Trophoblast cell (in vitro differentiated cells and primary cell): ENCODE measurements at places on chromosomes 11 and 22.

GRCh38 chr11:65418681-65419459, 3.7 kb upstream of the NEAT1 start:
- DNase-seq = peak; percentile 95

GRCh38 chr11:73537969-73538368, 59.9 kb downstream of the FAM168A start:
- no peak for DNase-seq

DNA sequence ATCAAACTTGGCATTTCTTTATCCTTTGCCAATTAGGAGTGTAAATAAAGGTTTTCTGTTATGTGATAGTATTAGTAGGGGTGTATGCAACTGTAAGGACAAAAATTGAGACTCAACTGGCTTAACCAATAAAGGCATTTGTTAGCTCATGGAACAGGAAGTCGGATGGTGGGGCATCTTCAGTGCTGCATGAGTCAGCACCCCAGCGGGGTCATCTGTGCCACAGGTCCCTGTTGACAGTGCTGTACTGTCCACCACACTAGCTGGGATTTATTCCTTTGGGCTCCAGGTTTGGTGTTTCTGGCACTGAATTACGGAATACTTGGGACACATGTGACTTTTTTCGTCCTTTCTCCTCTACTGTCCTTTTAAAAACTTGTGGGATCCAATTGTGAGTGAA, 86.0 kb downstream of the PPP6R3 start:
- DNase-seq = no peak

GRCh38 chr11:99865951-99866350, 821.1 kb upstream of the ARHGAP42 start:
- no peak for DNase-seq

DNA sequence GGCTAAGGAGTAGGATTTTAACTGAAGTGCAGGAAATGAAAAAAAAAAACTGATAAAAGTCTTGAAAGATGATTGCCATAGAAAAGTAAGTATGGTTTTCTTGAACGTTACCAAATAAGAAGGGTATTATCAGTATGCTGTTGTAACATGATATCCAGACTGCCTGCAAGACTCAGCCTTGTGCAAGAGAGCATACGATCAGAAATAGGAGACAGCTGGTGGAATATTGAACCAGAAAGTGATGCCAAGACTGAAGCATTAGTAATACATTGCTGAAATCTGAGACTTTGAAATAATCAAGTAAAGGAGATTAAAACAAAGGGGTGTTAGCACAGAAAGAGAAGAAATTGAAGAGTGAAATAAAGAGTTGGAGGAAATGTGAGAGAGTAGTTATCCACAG, 452.7 kb upstream of the CNTN5 start:
- DNase-seq = no peak

- DNase-seq = no peak
These were observed 2.2 kb downstream of the RAB30 start for GRCh38 chr11:83069441-83070043.

DNA sequence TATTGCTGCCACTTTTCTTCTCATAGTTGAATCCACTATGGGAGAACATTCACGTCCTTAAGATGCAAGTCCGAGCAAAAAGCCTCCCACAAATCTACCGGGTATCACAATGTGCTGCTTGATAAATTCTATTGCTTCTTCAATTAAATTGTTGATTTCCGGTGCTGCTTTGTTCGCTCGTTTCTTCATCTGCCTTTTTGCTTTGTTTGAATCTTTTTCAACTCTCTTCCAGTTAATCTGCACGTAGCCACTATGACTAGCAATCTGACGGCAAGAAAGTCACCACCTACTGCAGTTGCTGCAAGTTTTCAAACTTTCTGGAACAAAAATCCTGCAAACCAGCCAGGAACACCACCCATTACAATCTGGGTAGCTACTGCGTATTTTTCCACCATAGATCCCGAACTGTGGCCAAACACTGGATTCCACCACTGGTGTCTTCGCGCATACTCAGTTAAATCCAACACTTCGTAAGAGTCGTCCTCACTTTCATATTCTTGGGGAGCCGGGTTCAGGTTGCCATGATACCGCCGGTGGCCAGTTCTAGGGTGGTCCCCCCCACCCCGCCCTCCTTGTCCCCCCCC, 59.1 kb downstream of the CLMP start:
- no peak for DNase-seq
